Articular chondrocyte of knee joint (primary cell): ENCODE measurements at places on chromosomes 3 and 15. TPM values are rescaled to one million over a fixed set of nuclear protein-coding genes. Genes with fewer than 3 reads are reported as not detected.

The RBP2 gene
- not detected in 2 replicates for total RNA-seq

The DPP8 gene
- total RNA-seq: 47.9 and 52.3 TPM in 2 replicates

The WDR72 gene
- total RNA-seq: not detected in 2 replicates

The FAM174B gene
- total RNA-seq: 9.3 and 9.9 TPM in 2 replicates

The TBC1D2B gene
- 46.5 and 51.0 TPM in 2 replicates for total RNA-seq

The RTP1 gene
- not detected in 2 replicates for total RNA-seq

The HES1 gene
- total RNA-seq: 11.6 and 92.6 TPM in 2 replicates

The ERC2 gene
- 0.11 TPM in 1 of 2 replicates, not detected in the other for total RNA-seq

The GNB4 gene
- total RNA-seq: 111 and 124 TPM in 2 replicates

The FSD2 gene
- total RNA-seq: under 0.01 TPM in 1 of 2 replicates, not detected in the other

The CYP8B1 gene
- not detected in 2 replicates for total RNA-seq

The NR2E3 gene
- not detected in 2 replicates for total RNA-seq
